ENCODE measurements at places on chromosomes 6 and 20.

DNA sequence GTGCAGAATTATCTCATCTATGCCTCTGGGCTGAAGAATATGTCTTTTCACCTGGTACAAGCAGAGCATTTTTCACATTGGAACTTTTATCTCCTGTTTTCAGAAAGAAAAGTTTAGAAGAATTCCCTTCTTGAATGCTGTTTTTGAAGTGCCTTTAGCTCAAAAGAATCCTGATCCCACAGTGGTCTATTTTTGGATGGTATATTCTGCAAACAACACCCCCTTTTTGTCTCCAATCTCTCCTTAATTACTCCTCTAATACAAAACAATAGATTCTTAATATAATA is 57.7 kb upstream of the HFE start:
- DNase-seq, result no peak

GRCh38 chr20:20412750-20413149 is 44.8 kb downstream of the INSM1 start:
- no peak for DNase-seq

DNA sequence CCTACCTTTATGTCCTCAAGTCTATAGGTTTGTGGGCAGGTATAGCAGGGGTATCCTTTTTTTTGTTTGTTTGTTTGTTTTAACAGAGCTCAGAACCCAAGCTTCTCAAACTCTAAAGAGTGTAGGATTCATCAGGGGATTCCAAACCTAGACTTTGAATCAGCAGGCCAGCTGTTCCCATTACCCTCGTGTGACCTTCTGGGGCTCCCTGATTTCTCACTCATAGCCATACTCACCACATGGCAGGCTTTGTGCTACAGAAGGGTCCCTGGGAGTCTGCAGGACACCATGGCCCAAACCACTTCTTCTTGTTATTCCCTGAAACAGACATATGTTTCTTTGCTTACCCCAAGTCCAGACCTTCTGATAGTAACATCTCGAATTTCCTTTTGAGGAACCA is 350.8 kb upstream of the TSHZ2 start:
- no peak for DNase-seq

DNA sequence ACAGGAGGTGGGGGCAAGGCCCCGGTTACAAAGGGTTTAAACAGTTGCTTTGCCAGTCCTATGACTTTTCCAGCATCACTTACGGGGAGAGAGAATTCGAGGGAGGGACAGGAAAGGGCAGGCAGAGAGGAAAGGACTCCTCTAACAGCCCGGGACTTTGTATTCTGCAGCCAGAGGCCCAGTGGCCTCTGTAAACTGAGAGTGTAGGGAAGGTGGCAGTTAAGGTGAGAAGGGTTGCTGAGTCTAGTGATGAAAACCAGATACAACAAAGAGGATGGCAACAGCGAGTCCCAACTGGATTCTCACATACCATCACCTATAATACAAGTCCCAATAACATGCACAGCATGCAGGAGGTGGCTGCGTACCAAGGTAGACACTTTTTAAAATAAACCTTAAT is 13.5 kb downstream of the PLAGL2 start:
- DNase-seq, result no peak

DNA sequence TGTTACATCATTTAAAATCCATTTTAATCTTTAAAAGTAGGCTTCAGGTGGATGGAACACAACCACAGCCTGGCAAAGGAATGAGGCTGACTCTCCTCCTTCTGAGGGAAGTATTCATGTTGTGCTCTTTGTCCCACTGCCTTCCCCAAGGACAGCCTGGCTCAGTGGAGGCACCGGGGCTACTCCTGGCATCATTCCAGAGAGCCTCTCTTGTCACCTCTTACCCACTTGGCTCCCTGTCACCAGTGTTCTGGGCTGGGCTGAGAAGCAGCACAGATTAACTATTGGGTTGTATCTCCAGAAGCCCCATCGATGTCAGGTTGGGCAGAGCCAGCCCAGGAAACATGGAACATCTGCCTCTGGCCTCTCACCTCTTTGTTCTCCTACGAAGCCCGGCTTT is 10.7 kb upstream of the TP53INP2 start:
- DNase-seq, result no peak

DNA sequence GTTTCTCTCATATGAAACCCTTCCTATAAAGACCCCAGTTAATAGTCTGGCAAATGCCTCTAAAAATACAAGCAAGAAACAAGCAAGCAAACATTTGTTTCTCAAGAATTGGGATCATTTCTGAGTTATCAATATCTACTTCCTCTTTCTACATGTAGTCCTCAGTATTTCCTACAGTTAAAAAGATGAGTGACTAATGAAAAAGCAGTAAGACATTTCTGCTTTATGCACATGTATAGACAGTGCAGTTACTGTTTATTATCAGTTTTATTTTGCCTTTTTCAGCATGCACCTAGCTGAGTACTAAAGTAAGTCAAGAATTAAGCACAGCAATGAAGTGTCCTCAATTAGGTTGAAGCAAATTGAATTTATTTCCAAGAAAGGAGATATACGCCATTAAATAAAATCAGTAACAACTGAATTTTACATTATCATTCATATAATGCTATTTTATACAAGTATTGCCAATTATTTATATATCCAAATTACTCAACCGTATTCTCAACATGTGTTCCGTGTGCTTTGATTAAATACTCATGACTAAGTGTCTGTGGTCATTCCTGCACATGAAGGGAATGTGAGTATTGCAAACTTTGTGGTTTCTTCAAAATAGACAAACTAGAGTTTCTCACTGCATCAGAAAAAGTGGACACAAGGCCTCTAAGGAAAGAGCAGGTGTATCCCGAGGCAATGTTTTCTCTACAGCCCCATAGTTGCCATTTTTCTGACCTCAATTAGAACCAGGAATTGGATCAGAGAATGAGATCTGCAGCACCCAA is 159.3 kb upstream of the MARCKS start:
- DNase-seq, result peak; percentile 95

- DNase-seq, result peak; percentile 60
These were observed 24.9 kb downstream of the COL21A1 start for GRCh38 chr6:56222499-56222898.

GRCh38 chr20:32761831-32762753 is at the start of gene DNMT3B:
TSS of gene DNMT3B (plus strand) at chr20:32762385. CDS start at chr20:32780324, 17,939 bp downstream.
- DNase-seq, result peak; percentile 74

DNA sequence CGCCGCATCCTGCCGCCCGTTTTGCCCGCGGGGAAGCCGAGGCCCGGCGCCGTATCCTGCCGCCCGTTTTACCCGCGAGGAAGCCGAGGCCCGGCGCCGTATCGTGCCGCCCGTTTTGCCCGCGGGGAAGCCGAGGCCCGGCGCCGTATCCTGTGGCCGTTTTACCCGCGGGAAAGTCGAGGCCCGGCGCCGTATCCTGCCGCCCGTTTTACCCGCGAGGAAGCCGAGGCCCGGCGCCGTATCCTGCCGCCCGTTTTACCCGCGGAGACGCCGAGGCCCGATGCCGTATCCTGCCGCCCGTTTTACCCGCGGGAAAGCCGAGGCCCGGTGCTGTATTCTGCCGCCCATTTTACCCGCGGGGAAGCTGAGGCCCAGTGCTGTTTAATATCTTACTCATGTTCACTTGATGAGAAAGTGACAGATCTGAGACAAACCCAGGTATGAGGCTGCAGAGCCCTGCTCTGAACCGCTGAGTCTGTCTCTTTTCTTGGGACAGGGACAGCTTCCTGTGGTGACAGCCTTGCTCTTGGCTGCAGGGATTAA is 129.4 kb downstream of the CDH26 start:
- DNase-seq, result no peak

- DNase-seq, result peak; percentile 62
These were observed 3.2 kb upstream of the SEC23B start for GRCh38 chr20:18504479-18505060.

- no peak for DNase-seq
These were observed 479.1 kb upstream of the GJE1 start for GRCh38 chr6:141653590-141653989.

- peak; percentile 45 for DNase-seq
These were observed 28.2 kb downstream of the SLC12A5 start for GRCh38 chr20:46056970-46057855.

- no peak for DNase-seq
These were observed 43.7 kb downstream of the ARHGAP40 start for GRCh38 chr20:38645351-38645750.

DNA sequence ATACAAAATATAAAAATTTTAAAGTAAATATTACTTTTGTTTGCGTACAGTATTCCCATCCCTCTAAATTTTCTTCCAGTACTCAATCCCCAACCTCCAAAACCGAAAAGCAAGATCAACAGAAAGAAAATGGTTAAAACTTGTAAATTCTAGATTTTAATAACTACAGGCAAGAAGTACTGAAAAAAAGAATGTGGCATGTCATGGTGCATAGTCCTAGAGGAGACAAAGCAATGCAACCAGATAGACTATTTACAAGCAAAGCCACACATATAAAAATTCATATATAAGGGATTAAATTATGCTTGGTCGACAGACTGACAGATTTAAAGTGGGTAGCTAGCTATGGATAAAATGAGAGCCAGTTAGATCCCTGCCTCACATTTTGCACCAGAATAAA is 56.5 kb upstream of the HFE start:
- DNase-seq, result no peak

Data from fibroblast of villous mesenchyme (primary cell).